NCI-H446 (cell line): ENCODE measurements at places on chromosomes 1 and 21.

DNA sequence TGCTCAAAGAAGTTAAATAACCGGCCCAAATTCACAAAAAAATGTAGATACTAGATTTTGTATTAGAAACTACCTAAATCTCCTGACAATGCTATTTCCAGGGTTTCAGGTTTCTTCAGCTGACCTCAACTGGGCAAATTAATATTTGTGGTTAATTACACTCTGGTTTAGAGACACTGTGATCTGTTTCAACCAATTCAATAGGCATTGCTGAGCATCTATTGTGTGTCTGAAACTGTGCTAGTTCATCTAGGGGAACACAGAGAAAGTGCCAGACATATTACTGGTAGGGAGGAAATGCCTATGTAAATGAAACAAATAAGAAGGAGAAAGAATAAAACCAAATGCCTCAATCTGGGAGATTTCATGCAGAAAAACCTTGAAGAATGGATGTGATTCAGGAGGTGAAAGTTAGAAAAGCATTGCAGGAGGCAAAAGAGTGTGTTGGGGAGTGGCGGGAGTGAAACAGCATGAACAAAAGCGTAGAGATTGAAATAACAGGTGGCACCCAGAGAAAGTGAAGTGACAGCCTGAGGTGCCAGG lies 51.3 kb upstream of the IVNS1ABP start:
- DNase-seq = no peak

- no peak for DNase-seq
These were observed 7.7 kb downstream of the CSRP1 start for GRCh38 chr1:201499191-201499590.

- DNase-seq = no peak
These were observed 1.0 kb upstream of the CRTC2 start for GRCh38 chr1:153959454-153959853.

DNA sequence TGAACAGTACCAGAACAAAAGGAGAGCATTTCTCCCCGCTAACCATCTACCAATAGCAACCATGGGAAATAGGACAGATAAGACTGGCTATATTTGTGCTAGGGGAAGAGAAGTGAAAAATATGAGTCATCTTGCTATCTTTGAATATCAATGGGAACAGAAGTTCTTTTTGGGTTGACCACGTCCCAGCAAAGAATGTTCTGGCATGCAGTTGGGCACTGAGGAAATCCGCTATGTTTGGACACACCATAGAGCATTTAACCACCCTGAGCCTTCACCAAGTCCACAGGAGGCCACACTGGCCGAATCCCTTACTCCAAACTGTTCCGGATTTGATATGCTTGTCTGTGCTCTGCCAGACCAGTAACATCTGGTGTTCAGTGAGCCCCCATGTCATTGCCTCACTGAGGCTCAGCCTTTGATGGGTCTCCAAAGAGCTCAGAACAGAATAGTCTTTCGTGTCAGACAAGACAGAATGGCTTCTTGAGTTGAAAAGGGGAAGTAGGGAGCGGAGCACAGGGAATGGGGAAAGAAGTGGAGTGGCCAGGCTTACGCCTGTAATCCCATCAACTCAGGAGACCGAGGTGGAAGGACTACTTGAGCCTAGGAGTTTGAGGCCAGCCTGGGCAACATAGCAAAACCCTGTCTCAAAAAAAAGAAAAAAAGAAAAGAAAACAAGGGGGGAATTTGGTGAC lies 81.4 kb downstream of the SMYD2 start:
- DNase-seq = no peak

- no peak for DNase-seq
These were observed 530.5 kb downstream of the KIF26B start for GRCh38 chr1:245685111-245685810.

DNA sequence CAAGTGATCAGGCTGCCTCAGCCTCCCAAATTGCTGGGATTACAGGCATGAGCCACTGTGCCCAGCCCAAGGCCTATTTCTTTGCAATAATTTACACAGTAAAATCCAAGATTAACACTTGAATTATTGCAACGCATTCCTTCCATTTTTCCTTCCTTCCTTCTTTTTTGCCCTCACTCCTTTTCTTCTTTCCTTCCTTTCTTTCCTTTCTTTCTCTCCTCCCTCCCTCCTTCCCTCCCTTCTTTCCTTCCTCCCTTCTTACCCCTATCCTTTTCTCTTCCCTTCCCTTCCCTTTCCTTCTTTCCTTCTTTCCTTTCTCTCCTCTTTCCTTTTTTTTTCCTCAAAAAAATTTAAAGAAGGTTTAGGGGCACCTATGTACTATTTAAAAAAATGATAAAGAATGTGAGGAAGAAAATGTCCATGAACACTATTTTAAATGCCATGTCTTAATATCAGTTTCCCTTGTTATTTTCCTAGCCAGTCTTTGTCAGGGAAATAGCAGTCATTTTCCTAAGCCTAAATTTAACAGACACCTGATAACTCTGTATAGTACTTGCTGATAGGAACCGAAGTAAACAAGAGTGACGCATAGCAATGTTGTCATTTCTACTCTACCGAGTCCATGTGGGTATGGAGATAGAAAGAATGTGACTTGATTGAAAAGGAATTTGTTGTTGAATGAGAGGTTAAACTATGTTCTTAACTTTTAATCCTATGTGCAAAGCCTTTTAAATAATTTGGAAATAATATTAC lies 79.8 kb upstream of the HMCN1 start:
- DNase-seq = no peak

DNA sequence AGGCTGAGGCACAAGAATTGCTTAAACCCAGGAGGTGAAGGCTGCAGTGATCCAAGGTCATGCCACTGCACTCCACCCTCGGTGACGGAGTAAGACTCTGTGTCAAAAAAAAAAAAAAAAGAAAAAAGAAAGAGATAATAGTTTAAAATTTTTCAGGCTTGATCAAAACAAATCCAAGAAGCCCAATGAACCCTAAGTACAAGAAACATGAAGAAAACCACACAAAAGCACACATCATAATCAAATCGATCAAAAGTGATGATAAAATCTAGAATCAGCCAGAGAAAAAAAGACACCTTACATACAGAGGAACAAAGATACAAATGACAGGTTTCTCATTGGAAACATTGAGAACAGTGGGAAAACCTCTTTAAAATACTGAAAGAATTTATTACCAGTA lies 31.5 kb downstream of the LDLRAD1 start:
- DNase-seq = no peak

GRCh38 chr1:30877205-30877912 lies 31.2 kb downstream of the SDC3 start:
- no peak for DNase-seq

GRCh38 chr1:64875101-64875500 lies 91.2 kb downstream of the JAK1 start:
- no peak for DNase-seq

DNA sequence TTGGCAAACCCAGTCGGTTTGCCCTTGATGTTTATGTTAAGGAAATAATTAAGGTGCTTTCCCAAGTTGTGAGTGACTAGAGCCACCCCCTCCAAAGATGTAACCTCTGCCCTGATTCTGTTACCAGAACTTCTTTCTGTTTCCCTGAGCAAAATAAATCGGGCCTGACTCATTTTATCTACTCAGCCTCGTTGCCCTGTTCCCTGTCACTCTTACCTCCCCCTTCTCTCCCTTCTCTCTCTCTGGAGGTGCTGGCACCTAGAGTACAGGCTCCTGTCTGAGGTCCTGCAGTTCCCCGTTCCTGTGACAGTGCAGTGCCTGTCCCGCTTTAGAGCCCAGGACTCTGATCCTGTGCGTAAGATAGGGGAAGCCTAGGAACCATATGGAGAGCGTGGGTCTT lies 35.4 kb downstream of the CXADR start:
- no peak for DNase-seq

DNA sequence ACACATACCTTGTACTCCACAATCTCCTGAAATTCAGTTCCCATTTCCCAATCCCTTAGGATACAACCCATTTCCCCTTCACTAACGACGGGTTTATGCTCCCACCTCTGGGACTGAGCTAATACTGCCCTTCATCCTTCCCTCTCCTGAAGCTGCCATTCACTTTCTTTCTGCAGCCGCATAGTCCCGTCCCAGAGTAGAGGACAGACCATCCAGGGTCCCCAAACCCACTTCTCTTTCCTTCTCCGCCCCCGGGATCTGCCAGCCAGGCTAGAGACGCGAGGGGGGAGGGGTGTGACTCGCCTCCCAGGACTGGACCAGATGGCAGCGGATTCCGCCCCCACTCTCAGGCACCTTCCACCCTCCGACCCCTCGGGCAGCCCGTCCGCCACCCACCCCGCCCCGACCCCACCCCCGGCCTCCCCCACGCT lies 679 bp downstream of the ABL2 start:
- DNase-seq = peak; percentile 36

DNA sequence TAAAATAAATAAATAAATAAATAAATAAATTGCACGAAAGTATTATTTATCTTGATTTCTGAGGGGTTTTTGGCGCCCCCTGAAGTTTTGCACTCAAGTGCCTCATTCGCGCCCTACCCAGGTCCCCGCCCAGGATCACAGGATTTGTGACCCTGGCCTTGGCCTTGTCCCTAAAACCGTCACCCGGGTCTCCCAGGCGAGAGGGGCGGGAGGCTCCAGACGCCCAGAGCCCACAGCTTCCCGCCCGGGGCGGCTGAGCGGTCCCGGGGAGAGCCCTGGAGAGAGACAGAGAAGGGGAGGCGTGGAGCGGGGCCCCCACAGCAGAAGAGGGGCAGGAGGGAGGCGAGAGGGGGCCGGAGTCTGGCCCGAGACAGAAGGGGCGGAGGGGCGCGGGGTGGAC lies 91.8 kb upstream of the CASZ1 start:
- no peak for DNase-seq

- DNase-seq = peak; percentile 10
These were observed 80.9 kb upstream of the DPYD start for GRCh38 chr1:98001764-98002163.

GRCh38 chr1:116807394-116808199 lies 53.4 kb downstream of the CD2 start:
- DNase-seq = no peak

DNA sequence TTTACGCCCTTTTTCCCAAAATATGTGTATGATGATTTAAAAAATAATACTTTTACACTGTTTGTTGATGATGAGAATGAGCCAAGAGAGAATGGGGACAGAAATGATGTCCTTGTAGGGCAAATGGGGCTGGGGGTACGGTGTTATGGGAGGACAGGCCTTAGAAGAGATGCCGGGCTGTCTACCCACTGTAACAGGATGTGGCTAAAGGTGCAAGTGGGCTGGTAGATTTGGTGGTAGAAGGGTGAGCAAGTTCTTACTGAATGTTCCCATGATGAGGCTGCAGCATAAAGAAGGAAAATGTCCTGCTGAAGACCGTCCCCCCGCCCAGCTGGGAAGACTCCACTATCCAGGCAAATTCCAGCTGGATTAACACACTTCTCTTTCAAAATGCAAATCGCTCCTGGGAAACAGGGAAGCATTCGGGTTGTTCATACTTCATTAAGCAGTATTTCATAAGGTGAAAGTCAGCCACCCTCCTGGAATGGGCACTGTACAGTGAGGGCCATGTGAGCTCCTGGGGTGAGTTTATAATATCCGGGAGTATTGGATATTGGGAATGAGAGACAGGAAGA lies 14.0 kb downstream of the GPA33 start:
- no peak for DNase-seq

GRCh38 chr1:29653886-29654450 lies 417.6 kb downstream of the PTPRU start:
- DNase-seq = no peak

- no peak for DNase-seq
These were observed 2.6 kb upstream of the CC2D1B start for GRCh38 chr1:52368383-52369172.

DNA sequence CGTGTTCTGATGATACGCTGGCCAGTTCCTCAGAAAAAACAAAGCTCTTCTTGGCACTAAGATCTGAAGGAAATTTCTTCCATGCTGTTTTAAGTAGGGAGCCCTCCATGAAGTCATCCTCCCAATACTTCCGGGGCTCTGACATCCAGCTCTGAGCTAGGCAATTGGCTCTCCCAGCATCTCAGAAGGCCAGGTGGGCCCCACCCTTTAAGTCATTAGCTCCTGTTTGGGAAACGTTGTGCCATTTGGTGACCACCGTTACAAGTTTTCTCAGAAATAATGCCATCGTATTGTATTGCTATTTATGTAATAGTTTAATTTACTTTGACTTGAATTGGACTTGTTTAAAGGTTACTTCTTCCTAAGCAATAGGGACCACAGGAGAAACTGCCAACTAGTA lies 130.3 kb upstream of the EDN2 start:
- DNase-seq = no peak

DNA sequence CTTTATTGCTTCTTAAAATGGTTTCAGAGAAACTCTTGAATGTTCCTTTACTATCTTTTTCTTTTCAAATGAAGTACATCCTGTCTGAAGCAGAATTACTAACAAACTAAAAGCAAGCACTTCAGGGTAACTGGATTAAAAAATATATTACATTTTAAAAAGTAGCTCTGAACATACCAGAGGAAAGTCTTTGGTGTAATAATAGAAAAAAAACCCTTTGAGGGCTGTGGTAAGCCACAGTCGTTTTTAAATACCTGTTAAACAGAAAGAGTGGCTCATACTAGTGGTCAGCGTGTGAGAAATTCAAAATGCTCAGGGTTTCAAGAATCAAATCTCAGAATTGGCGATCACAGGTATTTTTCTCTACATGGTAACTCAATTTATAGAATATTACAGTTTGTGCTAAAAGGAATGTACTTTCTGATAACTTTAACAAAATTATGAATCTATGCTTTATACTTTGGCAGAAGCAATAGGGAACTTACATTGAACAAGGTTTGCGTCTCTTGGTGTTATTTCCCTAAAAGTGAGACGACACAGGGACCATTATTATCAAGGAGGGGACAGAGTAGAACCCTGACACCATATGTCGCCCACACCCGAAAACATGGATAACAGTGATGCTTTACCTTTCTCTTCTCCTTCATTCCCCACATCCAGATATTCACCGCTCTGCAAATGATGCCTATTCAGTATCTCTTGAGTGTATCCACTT lies 97.0 kb upstream of the DPH5 start:
- no peak for DNase-seq

- no peak for DNase-seq
These were observed 26.2 kb downstream of the RNF187 start for GRCh38 chr1:228513236-228513900.

DNA sequence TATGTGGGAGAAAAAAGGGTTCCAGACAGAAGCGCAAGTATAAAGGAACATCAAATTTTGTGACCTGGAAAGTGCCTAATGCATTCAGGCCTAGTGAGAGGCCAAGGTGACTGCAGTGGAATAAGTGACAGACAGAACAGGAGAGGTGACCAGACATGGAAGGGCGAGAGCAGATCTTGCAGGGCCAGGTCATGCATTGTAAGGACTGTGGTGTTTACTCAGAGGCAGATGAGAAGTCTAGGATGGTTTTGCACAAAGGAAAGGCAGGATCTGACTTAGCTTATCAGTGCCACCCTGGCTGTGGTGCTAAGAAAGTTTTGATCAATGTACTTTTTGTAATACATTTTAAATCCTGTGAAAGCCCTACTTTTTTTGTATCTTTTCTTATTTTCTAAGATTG lies 34.1 kb upstream of the AHCYL1 start:
- no peak for DNase-seq

DNA sequence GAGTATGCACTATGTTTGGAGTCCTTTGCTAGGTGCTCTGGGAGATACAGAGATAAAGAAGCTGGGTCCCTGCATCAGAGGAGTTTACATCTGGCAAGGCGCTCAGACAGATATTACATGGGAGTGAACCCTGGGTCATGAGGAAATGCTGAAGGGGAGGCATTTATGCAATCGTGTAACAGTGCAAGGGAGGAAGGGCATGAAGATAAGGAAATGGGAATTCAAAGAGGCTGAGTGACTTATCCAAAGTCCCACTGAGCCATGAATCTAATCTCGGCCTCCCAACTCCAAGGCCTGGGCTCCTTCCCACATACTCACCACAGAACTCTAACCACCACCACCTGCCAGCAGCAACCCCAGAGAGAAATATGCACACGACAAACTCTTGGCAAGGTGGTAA lies 51.6 kb downstream of the FAM163A start:
- no peak for DNase-seq
